ENCODE measurements at places on chromosomes 6 and 20.

GRCh38 chr6:28315628-28316027 is 20.3 kb downstream of the ZSCAN31 start:
- DNase-seq: no peak

DNA sequence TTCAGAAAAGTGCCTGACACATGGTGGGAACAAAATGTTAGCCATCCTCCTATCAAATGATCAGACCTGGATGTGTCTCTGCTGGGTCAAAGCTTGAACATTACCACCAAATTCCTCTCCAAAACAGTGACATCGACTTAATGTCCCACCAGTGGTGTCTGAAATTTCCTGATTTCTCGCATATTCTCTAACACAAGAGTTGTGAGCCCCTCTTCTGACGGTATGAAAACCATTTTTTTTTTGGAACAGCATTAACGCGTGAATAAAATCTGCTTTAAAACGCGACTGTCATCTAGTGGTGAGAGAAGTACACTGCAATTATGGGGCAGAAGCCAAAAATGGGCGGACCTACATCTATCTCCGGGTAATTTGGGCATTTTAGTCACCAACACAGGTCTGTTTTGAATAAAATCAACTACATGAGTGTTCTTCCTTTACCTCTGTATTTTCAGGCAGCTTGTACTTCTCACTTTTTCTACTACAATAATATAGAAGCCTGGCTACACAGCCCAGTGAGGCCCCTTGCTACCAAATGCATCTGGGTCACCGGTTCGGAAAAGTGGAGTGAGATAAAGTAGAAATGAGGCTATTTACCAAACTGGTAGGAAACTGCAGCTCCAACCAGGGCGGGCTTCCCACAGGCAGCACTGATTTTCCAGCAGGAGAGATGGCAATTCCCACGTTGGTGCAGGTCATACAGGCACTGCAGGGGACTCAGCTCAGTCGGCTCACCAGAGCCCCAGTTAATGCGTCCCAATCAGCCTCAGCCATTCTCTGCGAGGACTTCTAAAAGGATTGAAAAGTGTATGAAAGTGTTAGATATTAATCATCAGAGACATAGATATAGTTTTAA is 27.4 kb downstream of the MGME1 start:
- DNase-seq: peak; percentile 35

DNA sequence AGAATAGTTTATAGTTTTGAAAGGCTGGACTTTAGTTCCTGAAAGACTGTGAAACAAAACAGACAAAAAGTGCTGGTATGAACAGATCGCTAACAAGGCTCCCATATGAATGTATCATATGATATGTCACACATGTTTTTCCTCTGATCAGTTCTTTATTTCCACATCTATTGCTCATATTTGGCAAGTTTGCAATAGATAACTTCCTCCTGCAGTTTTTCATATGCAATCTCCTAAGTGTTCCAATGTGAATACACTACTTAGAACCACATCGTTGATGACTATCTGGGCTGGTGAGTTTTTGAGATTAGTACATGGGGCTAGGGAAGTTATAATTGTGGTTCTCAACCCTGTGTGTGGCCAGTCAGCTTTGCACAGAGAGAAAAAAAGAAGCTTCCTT is 23.1 kb downstream of the CRYBG1 start:
- DNase-seq: no peak

GRCh38 chr20:46970937-46971630 is 76.4 kb downstream of the EYA2 start:
- DNase-seq: no peak

DNA sequence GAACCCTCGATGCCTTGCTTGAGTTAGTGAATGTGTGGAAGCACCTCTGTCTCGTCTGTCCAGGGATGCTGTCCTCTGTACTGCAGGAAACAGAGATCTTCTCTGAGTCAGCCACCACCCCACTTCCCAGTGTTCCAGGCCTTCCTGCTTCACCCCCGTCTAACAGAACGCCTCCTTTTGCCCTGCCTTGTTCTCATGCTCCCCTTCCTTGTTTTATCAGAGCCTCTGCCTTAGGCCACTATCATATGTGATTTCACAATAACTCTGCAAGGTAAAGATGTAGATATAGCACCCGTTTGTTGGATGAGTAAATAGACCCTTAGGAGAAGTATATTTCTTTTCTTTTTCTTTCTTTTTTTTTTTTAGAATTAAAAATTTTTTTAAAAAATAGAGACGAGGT is 106.7 kb upstream of the CLDN20 start:
- DNase-seq: no peak

GRCh38 chr6:70456735-70457134 is 43.4 kb downstream of the FAM135A start:
- no peak for DNase-seq

DNA sequence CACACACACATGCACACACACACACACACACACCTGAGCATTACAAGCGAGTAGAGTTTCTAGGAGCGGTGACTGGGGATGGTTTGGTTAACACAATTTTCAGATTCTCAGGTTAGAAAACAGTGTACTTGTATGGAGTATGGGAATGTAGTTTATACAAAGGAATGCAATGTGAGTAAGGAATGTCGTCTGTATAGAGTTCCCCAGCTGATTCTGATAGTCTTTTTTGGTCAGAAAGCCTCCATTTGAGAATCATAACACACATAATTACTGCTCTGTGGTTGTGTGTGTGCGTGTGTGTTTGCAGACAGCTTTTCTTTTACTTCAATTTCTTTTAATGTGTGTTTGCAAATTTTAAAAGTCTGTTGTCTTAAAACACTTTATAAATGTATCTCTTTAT is 93.2 kb downstream of the MYO6 start:
- DNase-seq: no peak

DNA sequence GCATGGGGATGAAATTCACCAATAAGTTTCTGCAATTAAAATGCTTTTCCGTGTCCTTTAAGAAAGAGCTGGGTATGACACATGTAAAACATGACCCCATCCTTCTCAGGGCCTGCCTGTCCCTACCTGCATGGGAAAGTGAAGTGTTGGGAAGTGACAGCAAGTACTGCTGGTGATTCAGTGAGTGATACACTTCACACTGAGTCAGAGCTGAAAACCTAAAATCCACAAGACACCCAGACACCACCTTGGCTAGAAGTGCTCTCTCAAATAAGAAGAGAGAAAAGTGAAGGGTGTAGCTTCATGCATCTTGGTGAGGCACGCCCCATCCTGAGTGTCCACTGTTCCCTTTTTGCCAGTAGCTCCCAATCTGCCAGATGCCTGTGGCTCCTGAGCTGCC is 3.3 kb downstream of the RAB22A start:
- no peak for DNase-seq

DNA sequence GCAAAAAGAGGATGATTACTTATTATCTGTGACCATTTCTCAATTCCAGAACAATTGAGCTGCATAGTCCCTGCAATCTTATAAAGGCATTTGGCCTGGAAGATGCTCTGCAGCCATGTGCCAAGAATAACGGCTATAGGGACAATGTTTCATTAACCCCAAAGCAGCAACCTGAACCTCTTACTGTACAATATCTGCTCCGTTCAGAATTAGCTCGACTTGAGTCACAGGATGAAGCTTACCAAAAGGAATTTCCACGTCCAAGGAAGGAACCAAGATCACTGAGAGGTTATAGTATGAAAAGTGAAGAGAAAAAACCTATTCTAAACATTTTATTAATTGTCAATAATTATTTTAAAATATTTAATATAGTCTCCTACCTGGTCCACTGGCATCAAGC is 167.3 kb upstream of the GMDS start:
- DNase-seq: no peak

GRCh38 chr20:53865901-53866793 is 204.2 kb downstream of the BCAS1 start:
- DNase-seq: no peak

- no peak for DNase-seq
Observed at GRCh38 chr6:138044458-138044857, 62.8 kb downstream of the PERP start.

GRCh38 chr6:72203983-72204382 is 317.6 kb downstream of the RIMS1 start:
- no peak for DNase-seq

DNA sequence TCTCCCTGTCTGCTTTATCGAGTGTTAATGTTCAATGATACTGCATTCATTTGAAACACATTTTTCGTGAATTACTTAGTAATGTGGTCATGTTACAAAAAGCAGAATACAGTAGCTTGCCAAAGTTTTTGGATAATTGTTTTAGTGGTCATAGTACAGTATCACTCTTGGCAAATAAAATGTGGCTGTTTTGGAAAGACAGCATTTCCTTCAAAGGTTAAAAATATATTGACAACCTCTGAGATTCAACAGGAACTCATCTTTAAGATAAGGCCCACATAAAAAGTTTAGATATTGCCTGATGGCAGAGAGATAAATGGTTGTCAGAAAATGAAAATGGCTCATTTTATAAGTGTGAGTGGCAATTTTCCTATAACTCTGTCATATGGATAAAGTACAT is 297.7 kb upstream of the MAN1A1 start:
- no peak for DNase-seq

DNA sequence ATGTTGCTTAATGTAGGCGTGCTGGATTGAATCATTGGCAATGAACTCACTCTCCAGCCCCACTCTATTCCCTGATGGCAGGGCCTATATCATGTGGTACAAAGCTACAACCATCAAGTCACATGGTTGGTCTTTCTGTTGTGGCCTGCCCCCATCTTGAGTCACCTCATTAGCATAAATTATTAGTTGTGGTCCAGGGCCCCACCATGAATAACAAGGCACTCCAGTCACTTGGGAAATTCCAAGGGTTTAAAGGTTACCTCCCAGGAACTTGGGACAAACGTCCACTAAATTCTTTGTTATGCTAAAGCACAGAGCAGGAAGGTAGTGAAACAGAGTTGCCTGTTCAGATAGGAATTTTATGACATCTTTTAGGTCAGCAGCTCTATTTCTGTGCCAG is 193.7 kb downstream of the SLC35F1 start:
- no peak for DNase-seq

GRCh38 chr6:81984599-81984998 is 232.1 kb upstream of the TENT5A start:
- DNase-seq: no peak

DNA sequence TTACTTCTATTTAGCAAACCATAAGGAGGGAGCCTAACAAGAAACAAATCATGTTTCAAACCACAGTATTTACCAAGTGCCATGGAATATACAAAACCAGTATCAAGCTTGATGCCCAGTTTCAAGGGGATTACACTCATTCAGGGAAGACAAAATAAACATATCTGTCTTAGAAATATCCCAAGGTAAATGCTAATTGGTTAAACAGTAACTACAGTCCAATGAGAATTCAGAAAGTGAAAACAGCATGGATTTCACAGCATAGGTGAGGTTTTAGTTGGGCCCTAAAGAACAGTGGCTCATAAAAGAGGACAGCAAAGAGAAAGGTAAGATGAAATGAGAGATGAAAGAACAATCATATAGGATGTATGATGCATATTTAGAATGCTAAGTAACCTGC is 110.3 kb downstream of the CHD6 start:
- DNase-seq: no peak

- no peak for DNase-seq
Observed at GRCh38 chr6:10687582-10687981, 6.8 kb downstream of the C6orf52 start.

DNA sequence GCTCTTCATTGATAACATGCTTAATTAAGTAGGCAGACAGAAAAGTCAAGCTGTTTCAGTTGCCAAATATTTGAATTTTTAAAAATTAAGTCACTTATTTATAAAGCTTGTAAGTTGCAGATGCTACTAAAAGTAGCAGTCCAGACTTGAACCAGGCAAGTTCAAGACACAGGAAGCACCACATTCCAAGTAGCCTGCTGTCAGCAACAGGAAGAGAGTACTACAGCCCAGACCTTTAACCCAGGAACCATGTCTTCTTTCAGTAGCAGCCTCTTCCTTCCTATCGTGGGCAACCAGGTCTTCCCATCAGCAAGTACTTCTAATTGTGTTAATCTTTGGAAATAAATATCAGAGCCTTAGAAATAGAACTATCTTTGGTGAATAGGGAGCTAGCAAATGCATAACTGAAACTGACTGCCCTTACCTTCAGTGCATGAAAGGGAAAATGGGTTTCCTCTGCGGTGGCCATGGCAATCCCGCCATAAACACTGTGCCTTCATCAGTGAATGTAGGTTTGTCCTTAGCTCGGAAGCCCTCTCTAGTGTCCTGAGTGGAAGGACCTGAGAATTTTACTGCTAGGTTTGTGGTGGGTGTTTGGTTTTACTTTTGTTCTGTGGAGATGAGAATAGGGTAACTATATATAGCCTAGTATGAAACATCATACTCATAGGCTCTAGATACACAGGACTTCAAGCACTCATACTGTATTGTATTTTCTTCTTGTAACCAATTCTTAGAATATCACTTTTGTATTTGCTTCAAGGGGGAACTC is 95.6 kb downstream of the SYCP2 start:
- DNase-seq: no peak

Data from activated T-cell treated with anti-CD3 and anti-CD28 coated beads for 4 hours (primary cell).